ENCODE measurements at places on chromosomes 12 and 14.

GRCh38 chr14:86938320-86938719 lies 1054.7 kb downstream of the GALC start:
- DNase-seq = no peak

GRCh38 chr14:88233915-88234314 lies 89.2 kb downstream of the KCNK10 start:
- no peak for DNase-seq

- no peak for DNase-seq
These were observed 239.7 kb downstream of the EMP1 start for GRCh38 chr12:13436182-13436581.

DNA sequence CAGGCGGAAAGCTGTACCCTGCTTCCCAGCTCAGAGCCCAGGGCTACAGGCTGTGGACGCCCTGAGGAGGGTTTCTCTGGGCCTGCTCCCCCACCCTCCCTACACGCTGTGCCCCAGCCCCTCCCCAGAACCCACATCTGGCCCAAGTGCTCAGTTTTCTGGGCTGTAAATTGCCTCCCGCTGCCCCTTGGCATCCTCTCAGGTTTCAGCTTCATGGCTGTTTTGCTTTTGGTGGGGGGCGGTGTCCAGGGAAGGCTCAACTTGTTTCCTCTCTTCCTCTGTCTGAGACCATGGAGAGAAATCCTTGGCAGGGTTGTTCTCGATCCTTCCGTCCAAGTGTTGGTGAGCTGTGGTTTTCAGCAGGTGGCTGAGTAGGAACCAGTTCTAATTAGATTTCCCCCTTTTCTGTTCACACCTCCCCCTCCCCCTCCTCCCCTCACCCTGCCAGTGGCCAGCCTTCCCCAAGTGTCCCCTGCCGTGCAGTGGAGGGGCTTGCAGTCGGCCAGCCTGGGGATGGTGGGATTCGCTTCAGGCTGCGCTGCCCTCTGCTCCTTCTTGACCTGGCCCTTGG lies 61.8 kb downstream of the TSPAN9 start:
- no peak for DNase-seq

GRCh38 chr14:34906287-34906686 lies 31.1 kb upstream of the BAZ1A start:
- no peak for DNase-seq

DNA sequence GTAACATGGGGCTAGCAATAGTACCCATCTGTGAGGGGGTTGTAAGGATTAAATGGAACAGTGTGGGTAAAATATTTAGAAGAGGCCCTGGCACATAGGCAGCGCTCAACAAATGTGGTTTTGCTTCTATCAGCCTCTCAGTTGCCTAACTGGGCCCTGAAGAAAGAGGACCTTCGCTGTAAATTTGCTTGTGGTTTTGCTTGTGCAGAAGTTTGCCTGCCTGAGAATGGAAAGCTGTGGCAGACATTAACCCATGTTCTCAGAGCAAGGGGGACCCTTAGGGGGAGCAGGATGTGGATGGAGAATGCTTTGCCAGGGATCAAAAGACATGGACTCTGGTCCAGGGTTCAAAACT lies 160.1 kb downstream of the BRMS1L start:
- no peak for DNase-seq

- DNase-seq = no peak
These were observed at the start of gene ANKS1B for GRCh38 chr12:99984271-99985128. ANKS1B (minus strand) TSS chr12:99984936; CDS start chr12:99984237, 699 bp downstream.

- DNase-seq = no peak
These were observed 144.8 kb downstream of the ASCL1 start for GRCh38 chr12:103102225-103102744.
